Stimulated activated CD8-positive, alpha-beta memory T cell treated with anti-CD3 and anti-CD28 coated beads, Interleukin-15, amount 100 ng/mL, for 24 hours (primary cell): ENCODE measurements at places on chromosomes 7 and 10.

DNA sequence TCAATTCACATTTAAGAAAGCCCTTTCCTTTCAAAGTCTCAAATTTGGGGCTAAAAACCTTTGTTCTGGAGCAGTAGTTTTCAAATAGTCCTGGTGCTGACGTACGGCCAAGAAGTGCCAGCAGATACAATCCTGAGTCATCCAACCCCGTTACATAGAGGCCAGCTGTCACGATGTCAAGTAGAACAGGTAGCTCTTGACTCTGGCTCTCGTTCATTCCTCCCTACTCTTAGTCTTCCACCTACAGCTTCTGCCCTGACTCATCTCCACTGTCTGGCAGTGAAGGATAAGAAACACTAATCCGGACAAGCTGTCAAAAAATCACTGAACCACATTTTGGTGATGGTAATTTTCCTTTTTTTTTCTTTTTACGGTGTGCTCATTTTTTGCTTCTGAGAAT lies 132.4 kb upstream of the PTN start:
- no peak for DNase-seq

DNA sequence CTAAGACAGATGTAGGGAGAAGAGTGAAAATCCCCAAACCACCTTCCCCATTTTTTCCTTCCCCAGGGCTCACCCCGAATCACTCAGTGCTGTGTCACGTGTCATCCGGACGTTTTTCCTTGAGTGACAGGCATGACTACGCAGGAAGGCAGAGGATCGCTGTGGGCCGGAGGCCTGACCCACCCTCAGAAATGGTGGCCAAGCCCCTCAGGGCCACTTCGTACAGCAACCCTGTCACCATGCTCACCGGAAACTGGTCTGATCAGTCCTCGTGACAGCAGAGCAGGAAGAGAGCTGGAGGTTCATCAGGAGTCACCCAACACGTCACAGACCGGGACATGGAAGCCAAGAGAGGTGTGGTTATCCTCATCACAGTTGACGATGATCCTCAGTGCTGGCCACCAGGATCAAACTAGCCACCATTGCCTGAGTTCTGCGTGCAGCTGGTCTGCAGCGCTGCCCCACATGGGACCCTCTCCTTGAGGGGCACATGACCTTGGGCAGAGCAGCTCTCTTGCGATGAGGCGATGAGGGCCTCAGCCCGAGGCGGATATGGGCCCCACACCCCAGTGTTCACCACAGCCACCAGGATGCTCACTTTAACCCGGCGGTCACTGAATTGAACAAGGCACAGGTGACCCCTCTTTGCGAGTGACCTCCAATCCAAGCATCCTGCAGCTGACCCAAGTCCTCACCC lies 99.3 kb upstream of the INSIG1 start:
- DNase-seq, result no peak

DNA sequence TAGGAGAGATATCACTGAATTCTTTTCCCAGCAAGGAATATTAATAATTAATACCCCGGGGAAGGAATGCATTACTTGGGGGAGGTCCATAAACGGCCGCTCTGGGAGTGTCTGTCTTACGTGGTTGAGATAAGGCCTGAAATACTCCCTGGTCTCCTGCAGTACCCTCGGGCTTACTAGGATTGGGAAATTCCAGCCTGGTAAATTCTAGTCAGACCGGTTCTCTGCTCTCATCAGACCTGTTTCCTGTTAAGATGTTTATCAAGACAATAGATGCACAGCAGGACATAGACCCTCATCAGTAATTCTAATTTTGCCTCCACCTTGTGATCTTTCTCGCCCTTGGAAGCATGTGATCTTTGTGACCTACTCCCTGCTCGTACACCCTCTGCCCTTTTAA lies 162.8 kb upstream of the KCND2 start:
- no peak for DNase-seq

GRCh38 chr10:51699145-51699474 lies 285 bp downstream of the CSTF2T start:
- DNase-seq, result no peak

GRCh38 chr10:57988964-57989363 lies 278.7 kb downstream of the IPMK start:
- no peak for DNase-seq

DNA sequence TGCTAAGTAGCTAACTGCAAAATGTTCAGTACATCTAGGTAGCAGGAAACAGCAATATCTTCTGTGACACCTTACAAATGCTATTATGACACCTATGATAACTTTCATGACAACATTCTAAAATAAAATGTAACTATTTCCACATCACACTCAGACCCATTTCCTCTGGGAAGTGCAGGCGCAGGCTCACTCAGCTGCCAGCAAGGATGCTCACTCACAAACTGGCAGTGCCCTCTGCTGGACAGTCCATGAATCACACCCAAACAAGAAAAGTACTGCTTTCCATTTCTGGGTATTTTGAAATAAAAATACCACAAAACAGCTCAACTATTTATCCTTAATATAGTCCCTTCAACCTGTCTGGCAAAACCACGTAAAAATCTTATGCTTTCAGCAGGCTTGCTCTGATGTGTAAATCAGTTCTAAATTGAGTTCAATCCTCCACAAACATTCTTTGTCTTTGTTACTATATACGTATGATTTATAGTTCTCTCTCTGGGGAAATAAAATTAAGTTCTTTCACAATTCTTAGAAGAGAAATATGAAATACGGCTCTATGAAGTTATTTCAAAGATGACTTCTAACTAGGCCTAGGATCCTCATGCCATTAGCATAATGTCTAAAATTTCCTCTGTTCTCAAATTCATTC lies 176.6 kb downstream of the PARD3 start:
- DNase-seq, result peak; percentile 33

DNA sequence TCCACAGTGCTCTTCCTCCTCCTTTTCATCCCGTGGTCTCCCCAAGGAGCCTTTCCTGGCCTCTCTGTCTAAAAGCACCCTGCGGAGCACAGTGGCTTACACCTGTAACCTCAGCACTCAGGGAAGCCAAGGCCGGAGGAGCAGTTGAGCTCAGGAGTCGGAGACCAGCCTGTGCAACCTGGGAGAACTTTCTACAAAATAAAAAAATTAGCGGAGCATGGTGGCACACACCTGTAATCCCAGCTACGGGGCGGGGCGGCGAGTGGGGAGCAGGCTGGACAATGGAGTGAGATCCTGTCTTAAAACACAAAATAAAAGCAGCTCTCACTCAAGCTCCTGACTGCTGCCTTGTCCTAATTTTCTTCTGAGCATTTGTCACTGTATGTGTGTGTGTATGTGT lies 1.4 kb upstream of the COBL start:
- no peak for DNase-seq

DNA sequence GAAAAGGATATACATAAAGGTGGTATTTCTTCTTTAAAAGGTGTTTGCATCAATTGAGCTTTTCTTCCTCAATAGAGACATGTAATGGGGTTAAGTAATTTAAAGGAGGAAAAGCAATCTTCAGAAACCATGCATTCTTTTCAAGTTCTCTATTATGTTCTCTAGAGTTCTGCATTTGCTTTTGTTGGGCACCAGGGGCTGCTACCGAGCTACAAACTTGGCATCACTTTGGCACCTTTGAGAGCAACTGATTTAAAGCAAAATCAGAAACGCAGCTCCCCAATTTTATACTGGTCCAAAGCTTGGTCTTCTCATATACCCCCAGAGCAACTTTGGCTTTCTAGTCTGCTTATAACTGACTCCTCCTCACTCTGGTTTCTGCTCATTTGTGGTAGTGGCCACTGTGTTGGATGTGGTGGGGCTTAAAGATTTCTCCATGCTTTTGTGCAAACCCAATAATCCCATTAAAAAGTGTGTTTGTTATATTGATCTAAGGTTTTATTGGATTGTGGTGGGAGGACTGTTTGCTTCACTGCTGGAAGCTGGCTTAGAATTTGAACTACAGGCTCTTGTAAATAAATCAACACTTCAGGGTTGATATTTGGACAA lies 712.1 kb downstream of the PHTF2 start:
- no peak for DNase-seq

DNA sequence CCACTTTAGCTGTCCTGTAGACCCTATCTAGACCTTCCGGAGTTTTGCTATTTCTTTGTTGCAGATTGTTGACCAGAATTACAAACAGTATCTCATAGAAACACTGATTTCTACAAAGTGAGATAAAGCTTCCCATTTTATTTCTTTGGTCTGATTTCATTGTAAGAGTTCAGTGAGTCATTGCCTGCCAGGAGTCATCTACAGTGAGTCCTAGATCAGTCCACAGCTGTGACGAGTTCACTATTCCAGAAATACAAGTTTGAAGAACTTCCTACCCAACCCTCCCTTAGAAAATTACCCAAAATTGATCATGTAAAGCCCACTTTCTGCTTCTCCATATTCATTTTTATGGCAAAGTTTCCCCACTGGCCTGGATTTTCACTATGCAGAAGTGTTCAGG lies 905.5 kb downstream of the CNTNAP2 start:
- DNase-seq, result no peak

- no peak for DNase-seq
Measured at GRCh38 chr7:112630565-112630964, 149.8 kb downstream of the LSMEM1 start.
